T-helper 22 cell (primary cell): ENCODE measurements at places on chromosomes 6 and 20.

DNA sequence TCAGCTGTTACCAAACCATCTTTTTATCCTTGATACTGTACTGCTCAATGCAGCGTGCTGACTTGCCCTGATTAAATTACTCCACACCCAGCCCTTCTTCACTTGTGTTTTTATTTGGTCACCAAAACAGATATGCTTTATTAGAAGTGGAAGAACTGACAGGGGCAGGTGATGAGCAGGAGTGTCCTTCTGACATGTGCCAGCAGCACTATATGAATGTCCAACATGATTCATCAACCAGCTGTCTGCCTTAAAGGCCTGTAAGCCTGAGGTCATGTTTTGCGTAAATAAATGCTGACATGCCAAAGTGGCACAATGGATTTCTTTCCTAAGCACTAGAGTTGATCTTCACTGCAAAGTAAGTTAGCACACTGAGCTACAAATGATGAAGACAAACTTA is 15.4 kb downstream of the POPDC3 start:
- no peak for DNase-seq

GRCh38 chr6:123901436-123901835 is 97.8 kb downstream of the NKAIN2 start:
- no peak for DNase-seq

GRCh38 chr6:167569041-167569805 is 244.3 kb downstream of the TTLL2 start:
- DNase-seq, result no peak

DNA sequence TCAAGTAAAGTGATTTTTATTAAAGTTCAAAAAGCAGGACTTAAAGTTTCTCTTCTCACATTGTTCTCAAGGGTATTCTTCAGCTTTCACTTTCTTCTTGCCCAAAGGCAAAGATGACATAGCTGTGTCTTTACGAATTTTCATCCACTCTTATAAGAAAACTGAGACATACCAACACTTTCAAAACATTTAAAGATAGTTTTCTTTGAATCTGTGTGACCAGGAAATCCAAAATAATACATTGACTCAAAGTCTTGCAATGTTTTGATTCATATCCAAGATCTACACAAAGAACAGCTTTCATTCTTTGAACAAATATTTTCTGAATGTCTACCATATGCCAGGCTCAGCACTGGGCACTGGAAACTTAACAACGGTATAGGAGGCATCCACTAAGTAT is 117.9 kb downstream of the SIM1 start:
- no peak for DNase-seq

GRCh38 chr6:152295346-152295745 is 341.8 kb downstream of the SYNE1 start:
- no peak for DNase-seq

DNA sequence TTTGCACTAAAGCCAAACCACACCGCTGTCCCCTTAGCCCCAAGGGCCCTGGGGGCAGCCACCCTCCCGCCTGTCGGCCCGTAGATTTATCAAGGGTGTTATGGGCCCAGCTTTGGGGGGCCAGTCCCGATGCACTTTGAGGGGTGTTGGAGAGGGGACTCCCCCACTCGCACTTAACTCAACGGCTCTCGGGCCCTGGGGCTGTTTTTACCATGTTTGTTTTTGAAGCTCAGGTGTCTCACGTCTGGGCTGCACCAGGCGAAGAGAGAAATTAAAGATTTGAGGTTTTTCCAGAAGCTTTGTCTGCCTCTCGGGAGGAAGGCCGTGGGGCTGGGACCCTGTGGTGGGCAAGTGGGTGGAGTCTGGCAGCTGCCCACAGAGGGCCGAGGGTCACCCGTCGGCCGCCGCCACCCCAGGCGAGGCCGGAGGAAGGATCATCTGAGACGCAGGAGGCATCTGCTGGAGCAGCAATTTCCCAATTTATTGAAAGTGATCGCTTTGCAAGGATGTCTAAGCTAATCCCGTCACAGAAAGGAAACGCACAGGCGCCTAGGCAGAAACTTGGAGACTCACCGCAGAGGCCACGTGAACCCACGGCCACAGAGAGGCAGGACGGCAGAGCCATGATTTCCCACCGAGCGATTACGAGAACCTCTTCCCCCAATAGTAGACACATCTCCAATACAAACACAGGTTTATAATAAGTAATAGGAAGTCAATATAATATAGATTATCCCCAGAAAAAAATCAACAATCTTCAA is 3.8 kb downstream of the SLC2A4RG start:
- no peak for DNase-seq

GRCh38 chr6:41637194-41638001 is 870 bp upstream of the MDFI start:
- DNase-seq, result no peak

GRCh38 chr20:38355161-38356012 is 9.1 kb downstream of the LBP start:
- no peak for DNase-seq

DNA sequence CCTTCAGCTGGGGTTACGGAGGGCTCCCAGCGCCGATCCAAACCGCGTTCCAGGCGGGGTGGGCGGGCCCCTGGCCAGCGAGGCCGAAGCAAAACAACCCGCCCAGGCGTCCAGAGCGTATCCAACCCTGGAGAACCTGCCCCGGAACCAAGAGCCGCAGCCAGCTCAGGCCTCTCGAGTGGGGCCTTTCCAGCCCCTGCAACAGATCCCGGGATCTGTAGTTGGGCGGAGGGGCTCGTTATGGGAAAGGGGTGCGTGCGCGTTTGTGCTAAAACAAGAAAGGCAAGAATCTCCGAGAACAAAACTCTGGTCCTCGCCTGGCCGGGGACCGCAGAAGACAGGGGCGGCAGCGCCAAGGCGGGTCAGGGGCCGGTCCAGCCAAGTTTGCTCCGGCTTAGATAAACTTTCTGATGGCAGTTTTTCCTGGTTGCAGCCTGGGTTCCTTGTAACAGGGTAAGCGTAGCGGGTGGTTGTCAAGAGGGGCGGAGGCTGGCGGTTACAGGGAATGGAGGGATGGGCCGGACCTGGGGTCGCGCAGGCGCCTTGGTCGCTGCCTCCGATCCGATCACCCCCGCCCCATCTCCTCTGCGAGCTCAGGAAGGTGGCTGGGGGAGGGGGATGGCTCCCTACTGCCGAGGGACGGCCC is 448 bp upstream of the RIN2 start:
- no peak for DNase-seq

DNA sequence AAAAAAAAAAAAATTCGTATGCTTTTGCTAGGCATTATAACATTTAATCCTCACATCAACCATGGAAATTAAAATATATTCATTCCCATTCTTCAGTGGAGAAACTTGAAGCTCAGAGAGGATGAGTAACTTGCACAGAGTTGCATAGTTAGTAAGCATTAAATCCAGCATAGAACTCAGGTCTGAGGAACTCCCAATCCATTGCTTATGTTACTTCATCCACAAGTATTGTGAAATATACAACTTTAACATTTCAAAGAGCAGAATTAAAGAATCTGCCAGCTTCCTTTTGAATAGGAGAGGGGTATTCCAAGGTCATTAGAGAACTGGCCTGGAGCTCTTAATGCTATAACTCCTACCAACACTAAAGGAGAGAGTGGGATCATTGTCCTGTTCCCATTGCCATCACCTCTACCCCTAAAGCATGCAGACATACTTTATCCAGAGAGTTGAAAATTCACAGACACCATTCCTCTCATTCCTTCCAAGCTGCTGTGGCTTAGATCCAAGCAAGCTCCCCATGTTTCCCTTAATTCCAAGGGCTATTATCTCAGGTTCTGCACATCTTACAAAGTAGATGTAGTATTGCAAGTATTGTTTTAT is 91.9 kb downstream of the FLRT3 start:
- DNase-seq, result no peak

DNA sequence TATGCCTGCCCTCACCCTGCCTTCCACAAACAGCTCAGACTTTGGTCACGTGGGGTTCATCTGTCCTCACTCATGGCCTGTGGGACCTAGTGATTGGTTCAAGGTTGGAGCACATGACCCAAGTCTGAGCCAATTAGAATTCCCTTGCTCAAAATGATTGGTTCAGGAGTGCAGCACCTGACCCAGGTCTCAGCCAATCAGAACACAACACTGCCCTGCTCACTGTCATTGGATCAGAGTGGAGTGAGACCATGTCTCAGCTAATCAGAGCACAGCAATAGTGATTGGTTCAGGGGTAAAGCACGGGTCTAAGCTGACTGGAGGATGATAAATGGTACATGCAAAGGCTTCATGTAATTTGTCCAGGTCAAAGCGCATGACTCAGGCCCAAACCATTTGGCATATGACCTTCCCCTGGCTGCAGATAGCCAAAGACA is 102.2 kb downstream of the PREX1 start:
- DNase-seq, result no peak

GRCh38 chr6:143901885-143902750 is 37.8 kb downstream of the ZC2HC1B start:
- DNase-seq, result no peak

- no peak for DNase-seq
These were observed 14.0 kb downstream of the KIAA1755 start for GRCh38 chr20:38246357-38247165.

GRCh38 chr6:133245422-133245903 is 4.3 kb downstream of the EYA4 start:
- no peak for DNase-seq

GRCh38 chr6:46510651-46511050 is 19.4 kb upstream of the RCAN2 start:
- no peak for DNase-seq

GRCh38 chr6:125519367-125519766 is 217.6 kb upstream of the HDDC2 start:
- DNase-seq, result no peak

- DNase-seq, result no peak
These were observed 322.5 kb downstream of the HACE1 start for GRCh38 chr6:104537180-104537579.

GRCh38 chr6:34391786-34392496 is 528 bp downstream of the NUDT3 start:
- peak; percentile 25 for DNase-seq

DNA sequence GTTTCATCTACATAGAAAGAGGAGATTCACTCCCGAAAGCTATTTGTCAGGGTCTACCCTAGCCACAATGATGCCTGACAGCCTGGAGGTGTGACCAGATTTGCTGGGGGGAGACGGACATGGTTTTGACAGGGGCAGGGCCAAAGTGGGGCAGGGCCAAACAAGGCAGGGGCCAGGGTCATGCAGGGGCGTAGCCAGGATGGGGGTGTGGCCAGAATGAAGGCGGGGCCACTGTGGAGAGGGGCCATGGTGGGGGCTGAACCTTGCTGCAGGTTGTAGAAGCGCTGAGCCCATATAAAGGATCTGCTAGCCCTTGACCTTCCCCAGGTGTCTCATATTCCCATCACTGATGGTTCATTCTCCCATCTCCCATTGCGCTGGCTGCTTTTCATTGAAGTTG is 184.1 kb upstream of the SULF2 start:
- no peak for DNase-seq

- DNase-seq, result no peak
These were observed 299.1 kb upstream of the JARID2 start for GRCh38 chr6:14946753-14947152.

DNA sequence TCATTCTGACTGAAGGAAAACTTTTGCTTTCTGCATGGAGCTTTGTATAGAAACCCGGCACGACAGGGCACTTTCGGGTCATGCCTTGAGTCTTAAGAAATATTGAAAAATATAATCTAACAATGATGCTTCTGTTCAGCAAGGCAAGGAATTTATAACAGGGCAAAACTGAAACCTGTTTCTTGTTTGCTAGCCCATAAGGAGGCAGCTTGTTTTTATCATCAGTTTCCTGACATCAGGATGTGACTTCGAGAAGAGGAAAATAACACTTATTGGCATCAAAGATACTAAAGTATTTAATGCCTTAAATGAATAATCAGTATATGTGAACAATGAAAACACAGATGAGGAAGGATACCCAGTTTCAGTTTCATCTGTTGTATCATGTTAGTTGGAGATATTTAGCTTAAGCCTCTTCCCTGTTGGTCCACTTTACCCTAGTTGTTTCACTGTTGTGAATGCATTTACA is 146.5 kb downstream of the CDKAL1 start:
- no peak for DNase-seq

DNA sequence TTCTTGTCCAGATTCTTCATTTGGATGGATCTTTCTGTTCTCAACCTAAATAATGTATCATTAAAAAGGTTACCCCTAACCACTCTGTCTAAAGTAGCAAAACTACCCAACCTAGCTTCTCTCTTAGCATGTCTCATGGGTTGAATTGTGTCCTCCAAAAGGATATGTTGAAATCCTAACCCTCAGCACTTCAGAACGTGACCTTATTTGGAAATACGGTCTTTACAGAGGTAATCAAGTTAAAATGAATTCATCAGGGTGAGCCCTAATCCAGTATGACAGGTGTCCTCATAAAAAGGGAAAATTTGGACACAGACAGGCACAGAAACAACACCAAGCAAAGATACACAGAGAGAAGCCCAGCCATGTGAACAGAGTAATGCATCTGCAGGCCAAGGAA is 6.1 kb upstream of the FRK start:
- DNase-seq, result no peak

GRCh38 chr6:49225471-49225870 is 237.6 kb downstream of the MMUT start:
- DNase-seq, result no peak

DNA sequence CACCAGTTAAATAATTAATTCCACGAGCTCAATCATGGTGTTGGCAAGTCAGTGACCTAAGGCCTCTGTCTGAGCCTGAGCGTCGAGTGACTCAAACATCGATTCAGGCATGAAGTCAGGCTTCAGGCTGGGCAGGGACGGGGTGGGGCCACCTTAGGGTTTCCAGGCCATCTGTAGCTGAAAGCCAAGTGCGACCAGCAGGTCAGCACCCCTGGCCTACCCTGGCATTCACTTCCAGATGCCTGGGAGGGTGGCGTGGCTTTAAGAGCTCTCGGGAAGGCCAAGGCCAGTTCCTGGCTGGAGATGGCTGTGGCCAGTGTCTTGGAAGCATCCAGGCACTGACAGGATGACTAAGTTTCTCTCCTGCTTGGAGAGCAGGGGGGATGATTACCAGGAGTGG is 113.4 kb downstream of the DACT2 start:
- DNase-seq, result no peak

DNA sequence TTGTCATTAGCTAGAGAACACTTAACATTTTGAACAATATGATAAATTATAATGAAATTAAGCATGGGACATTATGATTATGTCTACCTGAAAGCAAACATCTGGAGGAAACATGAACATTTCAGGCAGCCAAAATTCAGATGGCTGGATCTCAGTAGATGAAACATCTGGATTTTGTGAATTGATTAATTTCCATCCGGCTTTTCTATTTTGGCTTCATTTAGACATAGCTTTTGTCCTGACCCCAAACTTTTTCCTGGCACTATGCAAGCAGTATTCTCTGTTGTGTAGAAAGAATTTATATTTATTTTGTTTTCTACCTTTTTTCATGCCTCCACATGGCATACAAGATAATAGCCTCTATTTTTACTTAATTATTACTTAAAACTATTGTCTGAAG is 186.3 kb downstream of the OGFRL1 start:
- DNase-seq, result no peak
